Naive B cell (primary cell): ENCODE measurements at places on chromosomes 5 and 9.

GRCh38 chr9:130693426-130694191, at the start of gene EXOSC2:
TSS of gene EXOSC2 (plus strand) at chr9:130693780. CDS start at chr9:130693792, 12 bp downstream.
- DNase-seq = peak; percentile 87

DNA sequence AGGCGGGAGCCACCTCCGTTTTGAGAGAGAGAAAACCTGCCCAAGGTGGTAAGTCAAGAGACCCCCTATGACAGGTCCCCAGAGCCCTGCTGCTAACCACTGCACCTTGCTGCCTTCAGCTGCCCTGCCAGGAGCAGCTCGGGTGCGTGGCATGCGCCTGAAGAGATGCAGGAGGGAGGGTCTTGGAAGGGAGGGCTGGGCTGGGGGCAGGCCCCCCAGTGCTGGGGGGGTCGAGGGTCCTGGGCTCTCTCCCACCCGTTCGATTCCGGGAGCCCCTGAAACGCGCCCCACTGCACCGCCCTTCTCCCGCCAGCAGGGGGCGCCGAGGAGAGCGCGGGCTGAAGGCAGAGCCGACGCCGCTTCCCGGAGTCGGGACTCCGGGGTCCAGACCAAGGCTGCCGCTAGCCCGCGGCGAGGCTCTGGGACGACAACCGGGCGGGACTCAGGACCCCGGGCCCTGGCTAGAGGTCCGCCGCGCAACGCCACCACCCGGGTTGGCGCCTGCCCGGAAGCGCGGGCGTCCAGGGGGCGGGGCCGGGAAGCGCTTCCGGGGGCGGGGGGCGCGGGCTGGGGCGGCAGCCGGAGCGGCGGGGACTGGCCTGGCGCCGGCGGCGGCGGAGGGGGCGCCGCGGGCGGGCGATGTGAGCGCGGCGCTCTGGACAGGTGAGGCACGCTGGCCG, at the start of gene ZBTB34:
Gene ZBTB34, plus strand, starts transcription at position 563 of the 680 bp plus-strand sequence. CDS start 18,761 bp downstream, outside the sequence.
- DNase-seq = peak; percentile 80

GRCh38 chr9:87327575-87328125, 170.0 kb upstream of the DAPK1 start:
- no peak for DNase-seq

- no peak for DNase-seq
Measured at GRCh38 chr9:18478501-18479361, 4.8 kb downstream of the ADAMTSL1 start.

DNA sequence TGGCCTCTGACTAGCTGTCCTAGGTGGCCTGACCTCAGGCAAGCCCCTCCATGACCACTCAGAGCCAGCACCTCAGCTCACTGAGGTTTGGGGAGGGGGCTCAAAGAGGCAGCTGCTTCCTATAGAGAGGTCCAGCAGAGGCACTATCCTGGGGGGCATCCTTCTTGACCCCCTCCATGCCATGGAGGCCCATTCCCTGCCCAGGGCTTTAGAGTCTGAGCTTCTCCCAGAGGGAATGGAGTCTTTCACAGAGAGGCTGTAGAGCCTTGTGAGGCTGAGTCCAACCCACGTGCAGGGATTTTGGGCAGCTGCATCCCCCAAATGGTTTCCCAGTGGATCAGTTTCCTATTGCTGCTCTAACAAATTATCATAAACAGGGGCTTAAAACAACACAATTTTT, 16.9 kb downstream of the IRF1 start:
- no peak for DNase-seq

DNA sequence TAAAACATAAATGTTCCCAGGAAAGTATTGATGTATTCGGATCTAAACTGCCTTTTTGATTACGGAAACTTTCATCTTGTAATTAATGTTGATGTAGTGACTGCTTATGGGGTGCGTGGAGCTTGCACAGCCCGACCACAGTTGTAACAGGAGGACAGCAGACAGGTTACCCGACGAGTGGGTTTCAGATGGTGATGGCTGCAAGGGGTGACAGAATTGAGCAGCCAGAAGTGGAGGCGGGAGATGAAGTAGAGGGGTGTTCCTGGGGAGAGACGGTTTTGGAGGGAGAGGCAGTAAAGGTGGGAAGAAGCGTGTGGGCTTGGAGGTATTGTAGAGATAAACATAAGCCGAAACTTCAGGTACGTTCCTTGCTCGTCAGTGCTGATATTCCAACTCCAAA, 5.8 kb downstream of the CEP72 start:
- no peak for DNase-seq

GRCh38 chr9:115237385-115237998, 119.5 kb upstream of the TNC start:
- no peak for DNase-seq

- DNase-seq = no peak
Measured at GRCh38 chr9:109092587-109092986, 27.2 kb downstream of the TMEM245 start.

- DNase-seq = no peak
Measured at GRCh38 chr9:101138509-101138908, 110.0 kb downstream of the PLPPR1 start.

GRCh38 chr9:137049544-137050449, 3.8 kb upstream of the NPDC1 start:
- no peak for DNase-seq

GRCh38 chr9:111910428-111910827, 13.8 kb downstream of the UGCG start:
- no peak for DNase-seq
